Inflammatory macrophage treated with lipopolysaccharide for 1 hour (primary cell): ENCODE measurements at places on chromosomes 1 and 21.

DNA sequence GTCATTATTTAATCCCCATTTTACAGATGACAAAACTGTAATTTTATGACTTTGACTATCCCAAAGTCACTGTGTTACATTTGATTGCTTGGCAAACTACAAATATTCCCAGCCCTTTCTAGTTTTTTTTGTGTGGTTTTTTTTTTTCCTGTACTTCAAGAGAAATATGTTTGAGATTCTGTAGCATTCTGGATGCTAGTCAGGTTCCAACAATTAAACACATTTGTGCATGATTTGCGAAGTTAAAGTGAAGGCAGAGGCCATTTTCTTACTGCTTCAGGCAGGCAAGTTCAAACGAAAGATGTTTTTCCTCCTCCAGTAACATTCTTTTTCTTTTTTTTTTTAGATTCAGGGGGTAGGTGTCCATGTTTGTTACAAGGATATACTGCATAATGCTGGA, 107.9 kb upstream of the SERTAD4 start:
- DNase-seq, result no peak

- DNase-seq, result peak; percentile 62
Measured at GRCh38 chr1:175197531-175197930, 5.0 kb upstream of the KIAA0040 start.

DNA sequence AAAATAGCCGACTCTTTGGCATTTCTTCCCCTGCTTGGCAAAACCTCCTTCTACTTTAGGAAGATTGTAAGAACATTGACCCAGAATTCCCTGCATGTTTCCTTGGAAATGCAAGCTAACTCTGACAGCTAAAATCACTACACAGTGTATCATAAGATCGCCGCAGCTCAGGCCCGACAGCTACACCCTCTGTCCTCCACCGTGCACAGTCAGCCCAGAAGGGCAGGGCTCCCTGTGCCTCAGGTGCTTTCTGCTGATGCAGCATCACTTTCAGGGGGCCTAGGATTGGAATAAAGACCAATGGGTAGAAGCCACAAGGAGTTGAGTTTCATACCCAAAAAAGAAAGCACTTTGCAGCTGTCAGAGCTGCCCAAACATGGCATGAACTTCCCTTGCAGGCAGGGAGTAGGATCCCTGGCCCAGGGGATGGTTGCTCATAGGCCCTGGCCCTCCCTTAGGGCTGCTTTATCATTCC, 145.3 kb downstream of the SEC16B start:
- no peak for DNase-seq

GRCh38 chr1:83055391-83056170, 943.4 kb downstream of the TTLL7 start:
- DNase-seq, result no peak
